ENCODE measurements at places on chromosomes 5 and 9.

GRCh38 chr9:116280529-116280928, 126.9 kb downstream of the PAPPA start:
- H3K4me1 ChIP-seq: no peaks in the 10 kb centered on the region
- no peak overlapping the region for H3K27ac ChIP-seq
- no peak overlapping the region for H3K4me3 ChIP-seq
- DNase-seq: no peak
- no peaks in the 10 kb centered on the region for H3K36me3 ChIP-seq

- peak overlapping the region; percentile 74 for H3K4me3 ChIP-seq
- no peaks in the 10 kb centered on the region for H3K27me3 ChIP-seq
- H3K4me1 ChIP-seq: peaks cover 85% of the 10 kb centered on the region
- H3K27ac ChIP-seq: peak overlapping the region; percentile 95
Observed at GRCh38 chr5:148847456-148847855, 21.0 kb downstream of the ADRB2 start.

GRCh38 chr5:108420158-108420557, 38.3 kb upstream of the FBXL17 start:
- no peaks in the 10 kb centered on the region for H3K4me1 ChIP-seq
- H3K27ac ChIP-seq: no peak overlapping the region
- DNase-seq: no peak
- peaks cover 1% of the 10 kb centered on the region for H3K36me3 ChIP-seq
- H3K27me3 ChIP-seq: peaks cover 31% of the 10 kb centered on the region

- no peak overlapping the region for H3K27ac ChIP-seq
- DNase-seq: no peak
- H3K4me3 ChIP-seq: no peak overlapping the region
- H3K36me3 ChIP-seq: peaks cover 2% of the 10 kb centered on the region
Observed at GRCh38 chr5:136364307-136364706, 1.0 kb downstream of the TRPC7 start.

- no peak overlapping the region for H3K4me3 ChIP-seq
- DNase-seq: no peak
- H3K27ac ChIP-seq: no peak overlapping the region
- no peaks in the 10 kb centered on the region for H3K4me1 ChIP-seq
- H3K27me3 ChIP-seq: peaks cover 23% of the 10 kb centered on the region
- no peaks in the 10 kb centered on the region for H3K36me3 ChIP-seq
Observed at GRCh38 chr5:170466988-170467707, 36.7 kb upstream of the KCNIP1 start.

GRCh38 chr9:130045725-130046450, 2.9 kb upstream of the FNBP1 start:
- peak overlapping the region; percentile 67 for H3K27ac ChIP-seq
- peaks cover 22% of the 10 kb centered on the region for H3K4me1 ChIP-seq
- DNase-seq: no peak
- H3K4me3 ChIP-seq: peak overlapping the region; percentile 99

DNA sequence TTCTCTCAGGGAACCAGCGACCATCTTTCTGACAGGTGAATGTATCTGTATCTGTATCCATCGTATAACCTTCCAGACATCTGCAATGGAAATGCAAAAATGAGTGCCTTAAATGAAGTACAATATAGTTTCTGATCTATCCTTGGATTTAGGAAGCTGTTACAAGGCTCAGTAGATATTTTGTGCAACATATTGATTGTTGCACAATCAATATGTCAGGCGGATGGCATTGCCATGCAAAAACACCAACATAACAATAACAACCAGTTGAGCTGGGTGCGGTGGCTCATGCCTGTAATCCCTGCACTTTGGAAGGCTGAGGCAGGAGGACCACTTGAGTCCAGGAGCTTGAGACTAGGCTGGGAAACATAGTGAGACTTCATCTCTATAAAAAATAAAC, 66.8 kb upstream of the TXNDC8 start:
- no peaks in the 10 kb centered on the region for H3K4me1 ChIP-seq
- no peaks in the 10 kb centered on the region for H3K36me3 ChIP-seq
- H3K27me3 ChIP-seq: no peaks in the 10 kb centered on the region
- no peak overlapping the region for H3K4me3 ChIP-seq
- DNase-seq: no peak

DNA sequence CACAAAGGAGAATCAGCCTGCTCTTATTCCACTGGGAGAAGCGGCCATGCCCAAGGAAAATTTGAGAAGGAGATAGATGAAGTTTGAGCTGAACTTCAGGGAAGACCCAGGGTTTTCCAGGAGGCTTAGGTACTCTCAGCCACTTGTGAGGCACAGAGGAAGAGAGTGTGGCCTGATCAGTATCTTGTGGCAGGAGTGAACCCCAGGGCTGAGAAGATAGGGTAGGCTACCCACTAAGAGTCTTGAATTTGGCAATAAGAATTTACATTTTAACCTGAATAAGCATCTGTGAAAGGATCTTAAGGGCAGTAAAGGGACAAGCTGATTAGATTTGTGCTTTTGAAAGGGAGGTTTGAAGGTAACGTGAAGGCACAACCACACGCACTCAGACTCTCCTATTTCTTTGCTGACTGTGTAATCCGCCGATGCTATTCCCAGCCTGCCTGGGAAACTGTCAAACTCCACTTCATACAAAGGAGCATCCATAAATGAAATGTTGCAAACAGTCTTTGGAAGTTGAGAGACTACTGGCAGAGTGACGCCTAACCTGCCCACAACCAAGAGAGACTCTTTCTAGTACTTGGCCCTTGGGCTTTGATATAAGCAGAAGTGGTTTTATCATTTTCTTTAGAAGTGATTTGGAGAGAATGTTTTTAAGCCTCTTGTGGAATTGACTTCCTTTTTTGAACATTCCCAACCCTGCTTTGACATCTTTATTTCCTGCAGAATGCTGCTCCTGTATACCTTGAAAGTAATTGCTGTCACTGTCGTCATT, 108.2 kb upstream of the VCAN start:
- no peaks in the 10 kb centered on the region for H3K4me1 ChIP-seq
- H3K4me3 ChIP-seq: no peak overlapping the region
- DNase-seq: no peak
- no peaks in the 10 kb centered on the region for H3K27me3 ChIP-seq
- H3K36me3 ChIP-seq: no peaks in the 10 kb centered on the region

DNA sequence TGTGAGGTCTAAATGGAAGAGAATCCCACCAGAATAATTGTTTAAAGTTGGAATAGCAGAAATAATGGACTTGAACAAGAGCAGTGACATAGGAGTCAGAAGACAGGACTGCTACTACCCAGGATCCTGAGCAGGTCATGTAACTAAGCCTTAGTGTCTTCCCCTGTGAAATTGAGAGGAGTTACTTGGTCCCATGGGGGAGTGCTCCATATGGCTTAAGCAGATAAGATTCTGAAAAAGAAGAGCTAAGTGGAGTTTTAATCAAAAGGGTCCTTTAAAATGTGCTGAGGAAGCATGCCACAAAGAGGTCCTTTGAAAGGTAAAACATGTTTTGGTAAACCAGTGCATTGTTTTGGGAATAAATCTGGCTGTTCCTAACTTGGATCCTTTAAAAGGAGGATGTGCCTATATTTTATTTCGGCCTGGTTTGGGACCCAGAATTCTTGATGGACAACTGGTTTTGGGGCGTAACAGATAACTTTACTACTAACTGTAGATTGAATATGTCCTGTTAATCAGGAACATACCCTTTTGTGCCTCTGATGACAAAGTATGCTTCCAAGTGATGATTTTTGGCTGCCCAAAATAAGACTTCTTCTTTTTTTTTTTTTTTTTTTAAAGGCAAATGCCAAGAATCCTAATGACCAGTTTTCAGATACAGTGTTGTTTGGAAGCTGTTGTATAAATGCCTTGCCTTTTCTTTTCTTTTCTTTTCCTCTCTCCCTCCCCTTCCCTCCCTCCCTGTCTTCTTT, 5.7 kb downstream of the RCL1 start:
- no peak overlapping the region for H3K27ac ChIP-seq
- DNase-seq: no peak
- H3K4me3 ChIP-seq: no peak overlapping the region
- no peaks in the 10 kb centered on the region for H3K27me3 ChIP-seq
- peaks cover 35% of the 10 kb centered on the region for H3K4me1 ChIP-seq
- H3K36me3 ChIP-seq: peaks cover 2% of the 10 kb centered on the region

GRCh38 chr5:76325876-76326491, 77.1 kb upstream of the IQGAP2 start:
- peaks cover 71% of the 10 kb centered on the region for H3K4me1 ChIP-seq
- peak overlapping the region; percentile 93 for H3K27ac ChIP-seq
- no peaks in the 10 kb centered on the region for H3K27me3 ChIP-seq
- H3K36me3 ChIP-seq: peaks cover 7% of the 10 kb centered on the region

- no peaks in the 10 kb centered on the region for H3K36me3 ChIP-seq
- H3K4me3 ChIP-seq: no peak overlapping the region
- no peak for DNase-seq
- H3K27ac ChIP-seq: no peak overlapping the region
- no peaks in the 10 kb centered on the region for H3K27me3 ChIP-seq
Observed at GRCh38 chr5:103923616-103924168, 361.1 kb upstream of the NUDT12 start.

GRCh38 chr5:103086547-103086946, 33.4 kb downstream of the GIN1 start:
- H3K27me3 ChIP-seq: no peaks in the 10 kb centered on the region
- no peaks in the 10 kb centered on the region for H3K4me1 ChIP-seq
- H3K36me3 ChIP-seq: peaks cover 6% of the 10 kb centered on the region
- H3K27ac ChIP-seq: no peak overlapping the region
- no peak overlapping the region for H3K4me3 ChIP-seq
- DNase-seq: no peak

- no peaks in the 10 kb centered on the region for H3K4me1 ChIP-seq
- H3K4me3 ChIP-seq: no peak overlapping the region
- no peaks in the 10 kb centered on the region for H3K27me3 ChIP-seq
- no peak for DNase-seq
- no peak overlapping the region for H3K27ac ChIP-seq
Observed at GRCh38 chr5:163916376-163916775, 411.0 kb downstream of the MAT2B start.

GRCh38 chr5:15384581-15384980, 115.4 kb upstream of the FBXL7 start:
- DNase-seq: no peak
- no peaks in the 10 kb centered on the region for H3K27me3 ChIP-seq
- no peaks in the 10 kb centered on the region for H3K36me3 ChIP-seq
- no peaks in the 10 kb centered on the region for H3K4me1 ChIP-seq

GRCh38 chr9:106450549-106450948, 412.4 kb upstream of the ZNF462 start:
- no peak for DNase-seq
- H3K36me3 ChIP-seq: no peaks in the 10 kb centered on the region
- no peaks in the 10 kb centered on the region for H3K4me1 ChIP-seq
- H3K27me3 ChIP-seq: no peaks in the 10 kb centered on the region

GRCh38 chr5:158283397-158283796, 424.5 kb upstream of the CLINT1 start:
- H3K27me3 ChIP-seq: peaks cover 11% of the 10 kb centered on the region
- no peaks in the 10 kb centered on the region for H3K4me1 ChIP-seq
- no peak overlapping the region for H3K27ac ChIP-seq
- no peak for DNase-seq
- no peaks in the 10 kb centered on the region for H3K36me3 ChIP-seq

DNA sequence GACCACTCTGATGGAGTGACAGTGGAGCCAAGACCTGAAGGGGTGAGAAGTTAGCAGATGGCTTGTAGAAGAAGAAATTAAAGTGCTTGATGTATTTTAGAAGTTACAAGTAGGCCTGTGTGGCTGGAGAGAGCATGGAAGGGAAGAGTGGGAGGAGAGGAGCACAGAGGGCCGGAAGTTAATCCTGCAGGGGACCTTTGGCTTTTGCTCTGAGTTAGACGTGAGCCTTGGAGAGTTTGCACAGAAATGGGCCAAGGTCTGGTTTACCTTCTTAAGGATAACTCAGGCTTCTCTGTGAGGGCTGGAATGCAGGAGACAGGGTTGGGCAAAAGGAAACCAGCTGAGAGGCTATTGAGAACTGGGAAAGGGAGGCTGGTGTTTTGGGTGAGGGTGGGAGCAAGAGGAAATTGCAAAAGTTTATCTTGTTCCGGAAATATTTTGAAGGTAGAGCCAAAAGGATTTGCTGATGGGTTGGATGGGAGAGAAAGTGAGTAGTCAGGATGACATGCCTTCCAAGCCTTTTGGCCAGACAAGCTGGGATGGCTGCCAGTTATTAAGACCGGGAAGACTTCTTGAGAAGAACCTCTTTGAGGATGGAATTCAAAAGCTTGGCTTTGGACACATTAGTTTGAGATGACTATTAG, 17.5 kb upstream of the F2RL1 start:
- DNase-seq: no peak
- peaks cover 15% of the 10 kb centered on the region for H3K27me3 ChIP-seq
- H3K4me3 ChIP-seq: no peak overlapping the region

Data from central memory CD8-positive, alpha-beta T cell (primary cell).